ENCODE measurements at places on chromosomes 5 and 9. TPM values are rescaled to one million over a fixed set of nuclear protein-coding genes. Genes with fewer than 3 reads are reported as not detected.

MYORG gene
- total RNA-seq: 6.1 TPM

PCAT7 gene
- total RNA-seq: 0.29 TPM

LEAP2 gene
- total RNA-seq: 2.1 TPM

SLC6A3 gene
- total RNA-seq: 0.23 TPM

PTGR1 gene
- 43.1 TPM for total RNA-seq

NMUR2 gene
- total RNA-seq: not detected

All from aorta (tissue), 5 donors.